ENCODE measurements at places on chromosomes 11 and 22. TPM values are rescaled to one million over a fixed set of nuclear protein-coding genes. Genes with fewer than 3 reads are reported as not detected.
A peak's percentile ranks its signal among the peaks of the same experiment; 100 is the strongest.

MUC6 gene
- 0.38 TPM for polyA plus RNA-seq

SEZ6L gene
- polyA plus RNA-seq: 0.57 TPM

CCDC87 gene
- polyA plus RNA-seq: 0.07 TPM

GSTT2B gene
- polyA plus RNA-seq: 7.9 TPM

C1QTNF4 gene
- polyA plus RNA-seq: 6.1 TPM

RANBP1 gene
- polyA plus RNA-seq: 134 TPM

RIMBP3C gene
- polyA plus RNA-seq: 0.23 TPM

INPP5J gene
- polyA plus RNA-seq: 2.9 TPM

DNA sequence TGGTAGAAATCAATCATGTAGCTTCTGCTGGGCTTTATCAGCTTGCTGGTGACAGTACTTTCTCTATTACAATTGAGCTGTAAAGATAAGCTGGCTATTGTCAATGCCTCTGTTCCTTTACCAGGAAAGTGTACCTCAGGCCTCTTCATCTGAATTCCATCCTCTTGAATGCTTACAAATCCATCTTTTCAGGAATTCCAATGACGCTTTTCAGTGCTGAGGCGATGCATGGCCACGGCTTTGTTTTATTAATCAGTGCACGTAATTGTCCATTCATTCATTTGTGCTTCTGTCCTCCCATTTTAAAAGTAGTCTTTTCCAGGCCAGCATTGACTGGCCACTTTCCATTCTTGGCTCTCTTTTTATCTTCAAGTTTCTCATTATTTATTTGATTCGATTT lies 202.0 kb downstream of the PGR start:
- no peak for DNase-seq

GRCh38 chr11:94897330-94897768 lies 76.0 kb downstream of the CWC15 start:
- no peak for DNase-seq

GRCh38 chr11:128491195-128491936 lies 96.0 kb downstream of the ETS1 start:
- no peak for DNase-seq

- no peak for DNase-seq
Observed at GRCh38 chr11:73969991-73970800, 12.4 kb downstream of the UCP2 start.

DNA sequence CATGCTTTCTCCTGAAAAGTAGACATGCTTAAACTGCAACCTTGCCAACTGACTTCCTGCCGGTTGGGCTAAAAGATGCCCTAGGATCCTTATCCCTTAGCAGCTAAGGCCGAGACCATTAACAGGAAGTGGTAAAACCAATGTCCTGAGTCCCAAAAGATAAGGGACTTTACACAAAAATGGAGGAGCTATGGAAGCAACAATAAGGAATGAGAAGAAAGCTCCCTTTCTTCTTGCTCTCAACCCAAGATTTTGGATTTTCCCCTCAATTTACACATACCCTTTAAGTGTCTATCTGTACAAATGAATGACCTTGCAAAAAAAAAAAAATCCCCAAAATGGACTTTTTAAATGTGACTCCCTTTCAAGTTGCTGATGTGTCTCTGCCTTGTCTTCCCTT lies 11.1 kb downstream of the MRPL17 start:
- no peak for DNase-seq

GRCh38 chr11:33881651-33882503 lies 10.0 kb downstream of the LMO2 start:
- no peak for DNase-seq

DNA sequence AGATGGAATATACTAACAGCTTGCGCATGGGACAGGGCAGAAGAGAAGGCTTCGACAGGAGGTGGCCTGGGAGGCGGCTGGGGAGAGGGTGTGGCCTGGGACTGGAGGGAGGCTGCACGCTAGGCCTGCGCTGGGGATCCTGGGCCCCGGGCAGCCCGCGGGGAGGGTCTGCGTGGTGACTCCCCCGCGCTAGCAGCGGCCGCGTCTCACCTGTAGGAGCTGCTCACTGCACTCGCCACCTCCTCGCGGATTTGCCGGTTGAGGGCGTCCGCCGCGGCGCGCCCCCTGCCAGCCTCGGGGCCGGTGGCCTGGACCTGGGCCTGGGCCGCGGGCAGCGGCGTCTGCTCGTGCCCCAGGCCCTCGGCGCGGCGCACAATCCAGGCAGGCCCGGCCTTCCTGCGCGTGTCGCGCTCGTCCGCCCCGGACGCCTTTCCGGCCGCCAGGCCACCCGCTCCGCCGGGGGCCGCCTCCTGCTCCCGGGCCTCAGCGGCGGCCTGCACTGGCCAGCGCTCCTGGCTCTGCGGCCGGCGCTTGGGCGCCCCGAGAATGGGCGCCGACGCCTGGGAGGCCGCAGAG lies 1.5 kb downstream of the MAP6 start:
- DNase-seq: peak; percentile 27

GRCh38 chr11:68942095-68942620 lies 38.5 kb downstream of the IGHMBP2 start:
- DNase-seq: no peak

DNA sequence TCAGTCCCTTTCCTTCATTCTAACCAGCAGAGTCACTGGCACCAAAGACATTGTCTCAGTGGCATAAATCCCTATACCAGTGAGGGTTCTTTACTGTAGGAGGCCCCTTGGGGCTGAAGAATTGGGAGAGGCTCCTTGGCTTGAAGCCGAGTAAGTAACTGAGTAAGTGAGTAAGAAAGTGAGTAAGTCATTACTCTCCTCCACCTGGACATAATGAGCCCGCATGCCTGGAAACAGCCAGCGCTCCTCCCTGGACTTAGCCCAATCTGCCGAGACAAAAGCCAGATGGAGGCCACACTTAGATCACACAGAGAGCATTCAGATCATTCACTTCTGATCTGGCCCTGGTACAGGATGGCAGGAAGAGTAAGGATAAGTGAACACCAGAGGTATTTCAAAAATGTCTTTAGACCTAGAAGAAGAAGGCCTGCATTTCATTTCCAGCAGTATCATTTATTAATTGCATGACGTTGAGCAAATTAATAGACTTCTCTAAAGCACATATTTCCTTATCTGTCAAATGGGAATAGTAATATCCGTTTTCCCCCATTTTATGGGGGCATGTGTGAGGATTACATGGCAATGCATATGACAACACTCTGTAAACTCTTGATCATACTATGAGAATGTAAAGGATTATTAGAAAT lies 8.2 kb upstream of the MICAL3 start:
- DNase-seq: no peak

GRCh38 chr11:68340003-68340767 lies 27.8 kb downstream of the LRP5 start:
- no peak for DNase-seq

DNA sequence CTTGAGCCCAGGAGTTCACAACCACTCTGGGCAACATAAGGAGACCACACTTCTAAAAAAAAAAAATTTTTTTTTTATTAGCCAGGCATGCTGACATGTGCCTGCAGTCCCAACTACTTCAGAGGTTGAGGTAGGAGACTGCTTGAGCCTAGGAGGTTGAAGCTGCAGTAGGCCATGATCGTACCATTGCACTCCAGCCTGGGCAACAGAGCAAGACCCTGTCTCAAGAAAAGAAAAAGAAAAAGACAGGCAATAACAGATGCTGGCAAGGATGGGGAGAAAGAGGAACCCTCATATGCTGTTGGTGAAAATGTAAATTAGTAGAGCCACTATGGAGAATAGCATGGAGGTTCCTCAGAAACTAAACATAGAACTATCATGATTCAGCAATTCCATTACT lies 64.8 kb downstream of the PAK1 start:
- no peak for DNase-seq

DNA sequence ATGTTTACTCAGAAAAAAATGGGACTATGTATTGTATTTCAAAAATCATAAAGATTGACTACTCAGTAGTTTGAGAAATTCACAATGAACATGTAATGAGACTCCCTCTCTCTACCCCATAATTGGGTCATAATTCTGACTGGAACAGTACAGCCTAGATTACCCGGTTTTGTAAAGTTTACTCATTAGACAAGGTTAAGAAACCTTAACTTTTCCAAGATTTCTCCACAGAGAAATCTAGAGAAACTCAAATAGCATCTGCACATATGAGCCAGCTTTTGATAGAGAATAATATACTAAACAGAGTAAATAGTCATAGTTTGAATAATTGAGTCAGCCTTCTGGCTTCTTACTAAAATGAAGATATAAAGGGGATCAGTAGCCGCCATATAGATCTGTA lies 331.1 kb upstream of the MPPED2 start:
- no peak for DNase-seq

DNA sequence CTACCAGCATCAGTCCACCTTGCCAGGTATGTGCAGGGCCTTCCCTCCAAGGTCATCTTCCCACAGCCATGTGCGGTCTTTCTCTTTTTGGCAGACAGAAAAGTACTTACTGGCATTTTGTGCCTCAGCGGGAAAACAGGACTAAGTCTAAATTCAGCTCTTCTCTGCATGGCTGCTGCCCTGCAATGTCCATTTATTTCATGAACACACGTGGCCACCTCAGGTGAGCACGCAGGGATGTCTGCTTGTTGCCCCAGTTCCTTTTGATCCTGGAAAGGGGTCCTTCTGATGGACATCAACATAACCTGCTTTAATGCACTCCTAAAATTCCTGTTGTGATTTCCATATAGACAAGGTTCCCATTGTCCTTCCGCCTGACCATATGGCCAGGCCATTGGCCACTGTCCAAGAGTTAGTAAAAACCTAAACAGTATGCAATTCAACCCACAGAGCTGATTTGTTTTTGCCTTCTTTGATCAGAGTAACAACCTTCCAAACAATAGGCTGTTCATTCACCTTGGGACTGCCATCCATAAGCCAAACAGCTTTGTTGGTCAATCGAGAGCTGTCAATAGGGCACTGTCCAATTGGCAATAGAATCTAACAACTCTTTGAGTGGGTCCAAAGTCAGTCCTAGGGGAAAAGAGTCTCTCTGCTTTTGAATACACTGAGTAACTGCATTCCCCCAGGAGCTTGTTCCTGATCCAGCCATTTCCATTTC lies 5.9 kb downstream of the TREH start:
- DNase-seq: no peak

DNA sequence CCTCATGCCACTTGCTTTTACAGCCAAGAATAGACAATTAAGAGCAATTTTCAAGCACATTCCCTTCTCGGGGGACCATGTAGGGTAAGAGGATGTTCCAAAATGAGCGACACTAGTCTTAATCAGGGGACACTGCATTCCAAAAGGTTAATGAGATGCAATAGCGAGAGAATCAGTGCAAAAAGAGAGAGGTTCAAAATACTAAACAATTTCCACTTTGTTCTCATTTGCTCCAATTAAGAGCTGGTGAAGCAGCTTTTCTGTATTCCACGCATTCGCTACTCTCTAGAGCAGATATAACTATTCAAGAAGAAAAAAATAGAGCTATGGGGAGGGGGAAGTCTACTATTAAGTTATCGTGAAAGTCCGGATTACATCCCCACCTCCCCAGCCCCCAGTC lies 811 bp downstream of the LRRC4C start:
- no peak for DNase-seq

- no peak for DNase-seq
Observed at GRCh38 chr22:50001388-50002231, 11.0 kb downstream of the IL17REL start.

DNA sequence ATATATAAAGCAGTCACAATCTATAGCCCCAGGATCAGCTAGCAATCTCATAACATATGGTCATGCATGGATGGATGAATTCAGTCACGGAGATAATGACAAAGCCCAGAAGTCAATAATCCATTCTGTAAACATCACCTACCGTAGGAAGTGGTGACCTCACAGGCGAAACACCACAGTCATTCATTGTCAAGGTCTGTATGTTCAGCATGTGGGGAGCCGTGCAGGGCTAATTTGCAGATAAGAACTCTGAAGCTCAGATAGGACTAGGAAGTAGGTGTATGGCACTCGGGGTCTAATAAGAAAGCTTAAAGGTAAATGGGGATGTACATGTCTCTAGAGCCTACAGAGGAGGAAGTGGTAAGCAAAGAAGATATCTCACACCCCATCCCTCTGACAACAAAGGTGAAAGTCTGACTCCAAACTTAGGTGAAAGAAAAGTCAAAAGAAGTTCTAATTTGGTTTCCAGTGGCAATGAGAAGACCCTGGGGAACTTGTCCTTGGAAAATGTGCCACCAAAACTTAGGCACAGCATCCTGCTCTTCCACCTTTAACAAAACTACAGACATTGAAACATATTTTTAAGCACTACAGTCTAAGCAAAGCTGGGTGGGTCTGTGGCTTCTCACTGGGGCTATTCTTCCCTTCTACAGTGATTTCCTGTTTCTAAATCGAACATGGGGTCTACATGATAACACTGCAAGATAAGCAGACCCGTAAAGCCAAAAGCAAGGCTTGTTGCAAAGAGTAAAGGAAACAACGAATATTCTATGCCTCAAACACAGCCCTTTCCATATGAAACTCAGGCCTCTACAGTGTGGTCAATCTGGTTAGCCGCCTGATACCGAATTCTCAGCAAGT lies 5.2 kb downstream of the CRTAM start:
- DNase-seq: no peak

- DNase-seq: no peak
Observed at GRCh38 chr22:27808451-27809225, 7.1 kb upstream of the MN1 start.

- DNase-seq: no peak
Observed at GRCh38 chr11:94597896-94598295, 30.7 kb downstream of the PIWIL4 start.

DNA sequence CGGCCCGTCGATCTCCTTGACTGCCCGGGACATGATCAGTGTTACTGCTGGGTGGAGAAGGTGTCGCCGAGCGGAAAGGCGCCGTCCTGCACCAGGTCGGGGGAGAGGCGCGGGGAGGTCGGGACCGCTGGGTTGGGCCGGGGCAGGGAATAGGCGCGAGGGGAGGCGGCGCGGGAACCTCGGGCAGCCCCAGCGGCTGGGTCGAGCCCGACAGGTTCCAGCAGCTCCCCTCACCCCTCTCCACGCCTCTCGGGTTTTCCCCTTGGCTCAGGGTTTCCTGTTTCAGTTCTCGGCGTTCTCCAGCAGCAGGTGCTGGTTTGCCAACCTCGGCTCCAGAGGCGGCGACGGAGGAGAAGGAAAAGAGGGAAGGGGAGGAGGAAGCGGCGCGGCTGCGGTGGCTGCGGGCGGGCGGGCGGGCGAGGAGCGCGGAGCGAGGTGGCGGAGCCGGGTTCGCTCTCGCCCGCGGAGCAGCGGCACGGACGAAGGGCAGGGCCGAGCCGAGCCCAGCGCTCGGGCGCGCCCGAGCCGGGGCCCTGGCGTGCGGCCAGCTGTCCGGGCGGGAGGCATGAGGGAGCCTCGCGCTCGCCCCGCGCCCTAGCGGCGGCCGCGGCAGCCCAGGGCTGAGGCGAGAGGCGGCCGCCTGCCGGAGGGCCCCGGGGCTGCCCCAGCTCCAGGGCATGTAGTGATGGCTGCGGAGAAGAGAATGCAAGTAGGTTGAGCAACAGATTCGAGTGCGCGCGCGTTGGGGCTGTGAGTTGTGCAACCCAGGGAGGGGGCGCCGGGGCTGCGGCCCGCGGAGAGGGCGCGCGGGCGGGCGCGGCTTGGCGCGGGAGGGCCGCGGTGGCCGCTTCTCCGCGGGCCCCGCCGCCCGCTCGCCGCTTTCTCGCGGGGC lies at the start of gene ZC3H12C:
Gene ZC3H12C (plus strand): TSS at position 878 of the 892 bp plus-strand sequence. CDS start 20 bp downstream, outside the sequence.
- peak; percentile 87 for DNase-seq

DNA sequence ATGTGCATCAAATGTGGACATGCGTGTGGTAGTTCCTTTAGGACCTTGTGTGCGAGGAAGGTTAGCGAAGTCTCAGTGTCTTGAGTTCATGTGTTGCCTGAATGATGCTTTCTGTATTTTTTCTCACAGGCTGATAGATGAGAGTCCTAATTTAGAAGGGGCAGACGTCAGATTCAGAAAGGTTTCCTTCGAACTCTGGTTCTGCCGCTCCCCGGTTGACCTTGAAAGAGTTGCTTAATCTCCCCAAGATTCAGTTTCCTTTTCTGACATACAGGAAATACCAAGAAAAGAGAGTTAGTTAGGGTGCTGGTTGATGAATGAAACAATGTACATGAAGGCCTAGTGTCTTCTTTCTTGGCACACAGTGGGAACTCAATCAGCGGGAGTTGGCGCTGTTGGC lies 35.9 kb upstream of the TTC12 start:
- DNase-seq: no peak
